ENCODE measurements at places on chromosomes 2 and 18. TPM values are rescaled to one million over a fixed set of nuclear protein-coding genes. Genes with fewer than 3 reads are reported as not detected.

LYPD1 gene
- 0.46 TPM for polyA plus RNA-seq

PARD3B gene
- polyA plus RNA-seq, result 9.1 TPM

IHH gene
- 0.13 TPM for polyA plus RNA-seq

ZSWIM2 gene
- not detected for polyA plus RNA-seq

CTAGE1 gene
- not detected for polyA plus RNA-seq
